ENCODE measurements at places on chromosomes 1 and 21.

DNA sequence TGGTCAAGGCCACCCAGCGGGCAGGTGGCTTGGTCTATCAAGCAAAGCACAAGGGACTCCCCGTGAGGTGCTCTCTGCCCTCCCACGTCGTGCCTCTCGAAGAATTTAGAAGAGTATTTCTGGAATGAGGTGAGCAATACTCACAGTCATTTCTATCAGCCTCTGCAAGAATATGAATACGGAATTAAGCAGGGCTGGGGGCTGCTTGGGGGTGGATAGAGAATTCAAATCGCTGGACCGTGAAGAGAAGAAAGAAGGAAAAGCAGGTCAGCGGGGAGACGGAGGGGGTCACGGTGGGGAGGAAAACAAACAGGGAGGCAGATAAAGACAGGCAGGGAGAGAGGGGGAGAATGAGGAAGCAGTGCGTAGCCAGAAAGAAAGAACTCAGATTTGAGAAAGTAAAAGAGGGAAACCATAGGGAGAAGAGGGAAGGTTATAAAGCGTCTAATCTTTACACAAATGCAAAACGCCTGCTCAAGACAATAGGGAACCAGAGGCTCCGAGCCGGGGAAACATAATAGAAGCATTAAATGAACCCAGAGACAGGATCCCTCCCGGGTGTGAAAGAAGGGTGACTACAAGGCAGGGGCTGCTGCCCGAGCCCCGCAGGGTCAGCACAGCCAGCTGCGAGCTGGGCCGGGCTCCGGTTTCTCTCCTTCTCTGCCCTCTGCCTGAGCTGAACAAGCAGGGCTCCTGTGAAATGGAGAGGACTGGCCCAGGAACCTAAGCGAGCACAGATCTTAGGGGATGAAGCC lies 2.1 kb upstream of the EDN2 start:
- no peak for DNase-seq

DNA sequence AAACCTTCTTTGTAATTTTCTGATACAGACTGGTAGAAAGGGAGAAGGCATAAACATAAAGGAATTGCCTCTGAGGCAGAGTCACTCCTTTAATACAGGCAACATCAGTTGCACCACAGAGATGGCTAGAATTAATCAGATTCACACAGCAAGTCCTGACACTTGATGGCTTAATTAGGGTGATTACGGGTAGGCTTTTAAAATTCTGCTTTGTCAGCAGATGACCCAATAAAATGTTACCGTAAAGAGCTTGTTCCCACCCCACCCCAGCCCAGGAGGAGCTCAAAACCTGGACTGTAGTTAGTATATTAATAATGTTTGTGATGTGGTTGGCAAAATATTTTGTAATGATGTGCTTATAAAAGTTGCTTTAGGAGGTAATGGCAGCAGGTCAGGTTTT lies 9.3 kb upstream of the BTG3 start:
- no peak for DNase-seq

- no peak for DNase-seq
Observed at GRCh38 chr1:226658546-226659125, 80.4 kb downstream of the ITPKB start.

GRCh38 chr21:44455524-44456213 lies 359 bp downstream of the LRRC3 start:
- no peak for DNase-seq

DNA sequence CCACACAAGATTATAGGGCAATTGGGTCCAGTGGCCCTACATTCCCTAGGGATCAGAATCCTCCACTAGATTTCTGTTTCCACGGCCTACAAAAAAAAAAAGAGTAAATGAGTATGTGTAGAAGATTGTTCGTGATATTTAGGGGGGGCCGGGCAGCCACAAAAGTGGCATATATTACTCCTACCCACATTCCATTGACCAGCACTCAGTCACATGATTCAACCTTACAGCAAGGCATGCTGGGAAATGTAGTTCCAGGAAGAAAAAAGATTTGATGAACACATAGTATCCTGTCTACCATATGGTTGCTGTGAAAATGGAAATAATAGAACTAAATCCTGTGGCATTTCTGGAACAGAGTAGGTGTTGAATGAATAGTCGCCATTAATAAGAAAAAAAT lies 43.4 kb upstream of the GJB5 start:
- no peak for DNase-seq

DNA sequence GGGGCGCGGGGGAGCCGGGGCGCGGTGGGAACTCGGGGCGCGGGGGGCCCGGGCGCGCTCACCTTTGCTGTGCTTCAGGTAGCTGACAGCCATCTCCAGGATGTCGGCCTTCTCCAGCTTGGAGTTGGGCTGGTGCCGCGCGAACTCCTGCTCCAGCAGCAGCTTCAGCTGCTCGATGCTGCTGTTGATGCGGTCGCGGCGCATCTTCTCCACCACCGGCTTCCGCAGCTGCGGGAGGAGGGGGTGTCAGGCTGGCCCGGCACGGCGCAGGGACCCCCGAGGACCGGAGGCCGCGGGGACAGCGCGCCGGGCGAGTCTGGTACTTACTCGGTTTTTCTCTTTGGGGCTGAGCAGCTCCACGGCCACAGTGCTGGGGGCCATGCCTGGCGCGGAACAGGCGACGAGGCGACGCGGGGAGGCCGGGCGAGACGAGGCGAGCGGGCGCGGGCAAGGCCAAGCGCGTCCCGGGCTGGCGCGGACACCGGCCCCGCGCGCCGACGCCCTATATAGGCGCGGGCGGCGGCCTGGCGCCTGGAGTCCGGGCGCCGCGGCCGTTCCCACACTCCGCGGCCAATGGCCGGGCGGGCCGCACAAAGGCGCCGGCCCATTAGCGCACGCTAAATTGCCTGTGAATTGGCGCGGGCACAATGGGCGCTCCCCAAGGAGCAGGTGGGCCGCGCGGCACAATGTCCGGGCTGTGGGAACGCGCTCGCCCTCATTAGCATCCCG lies at the start of gene HES5:
HES5 (minus strand) TSS at position 480 of the 729 bp plus-strand sequence; CDS start at position 381, 99 bp downstream.
- DNase-seq, result no peak

DNA sequence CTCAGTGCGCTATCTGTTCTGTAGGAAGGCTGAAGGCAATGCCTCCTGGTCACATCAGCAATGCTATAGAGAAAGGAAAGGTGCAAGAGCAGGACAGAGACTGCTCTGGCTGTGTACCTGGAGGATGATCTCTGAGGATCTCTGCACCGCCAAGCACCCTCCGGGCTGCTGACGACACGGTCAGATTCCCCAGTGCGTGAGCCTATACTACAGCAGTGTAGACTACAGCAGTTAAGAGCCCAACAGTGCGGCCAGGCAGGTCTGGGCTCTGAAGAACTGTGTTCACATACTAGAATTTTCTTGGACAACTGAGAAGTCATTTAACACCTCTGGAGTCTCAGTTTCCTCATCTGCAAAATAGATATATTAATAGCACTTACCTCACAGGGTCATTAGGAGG lies 39.9 kb downstream of the ITPKB start:
- no peak for DNase-seq

DNA sequence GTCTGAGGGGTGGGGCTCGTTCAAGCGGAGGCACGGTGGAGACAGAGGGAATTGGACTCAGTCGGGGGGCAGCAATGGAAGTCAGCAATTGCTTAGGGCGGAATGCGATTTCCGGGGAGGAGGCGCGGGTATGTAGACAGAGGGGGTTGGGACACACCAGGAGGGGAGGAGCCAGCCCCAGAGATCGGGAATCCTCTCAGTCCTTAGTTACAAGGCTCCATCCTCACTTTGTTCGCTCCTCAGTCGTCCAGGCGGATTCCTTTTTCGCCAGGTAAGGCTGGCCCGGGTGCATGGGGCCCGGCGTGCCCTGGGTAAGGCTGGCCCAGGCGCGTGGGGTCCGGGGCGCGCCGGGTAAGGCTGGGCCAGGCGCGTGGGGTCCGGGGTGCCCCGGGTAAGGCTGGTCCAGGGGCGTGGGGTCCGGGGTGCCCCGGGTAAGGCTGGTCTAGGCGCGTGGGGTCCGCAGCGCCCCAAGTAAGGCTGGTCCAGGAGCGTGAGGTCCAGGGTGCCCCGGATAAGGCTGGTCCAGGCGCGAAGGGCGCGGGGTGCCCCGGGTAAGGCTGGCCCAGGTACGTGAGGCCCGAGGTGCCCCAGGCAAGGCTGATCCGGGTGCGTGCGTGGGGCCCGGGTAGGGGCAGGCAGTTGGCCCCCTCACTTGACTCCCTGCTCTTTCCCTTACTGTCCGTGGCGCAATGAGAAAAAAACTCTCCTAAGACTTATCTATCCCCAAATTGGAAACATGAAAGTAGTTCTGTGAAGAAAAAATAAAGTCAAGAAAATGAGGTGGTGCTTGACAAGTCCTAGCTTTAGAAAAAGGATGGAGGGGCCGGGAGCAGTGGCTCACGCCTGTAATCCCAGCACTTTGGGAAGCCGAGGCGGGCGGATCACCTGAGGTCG lies at the start of gene L1TD1:
L1TD1 (plus strand) TSS at position 199 of the 894 bp plus-strand sequence. CDS start 11,780 bp downstream, outside the sequence.
- DNase-seq, result no peak

DNA sequence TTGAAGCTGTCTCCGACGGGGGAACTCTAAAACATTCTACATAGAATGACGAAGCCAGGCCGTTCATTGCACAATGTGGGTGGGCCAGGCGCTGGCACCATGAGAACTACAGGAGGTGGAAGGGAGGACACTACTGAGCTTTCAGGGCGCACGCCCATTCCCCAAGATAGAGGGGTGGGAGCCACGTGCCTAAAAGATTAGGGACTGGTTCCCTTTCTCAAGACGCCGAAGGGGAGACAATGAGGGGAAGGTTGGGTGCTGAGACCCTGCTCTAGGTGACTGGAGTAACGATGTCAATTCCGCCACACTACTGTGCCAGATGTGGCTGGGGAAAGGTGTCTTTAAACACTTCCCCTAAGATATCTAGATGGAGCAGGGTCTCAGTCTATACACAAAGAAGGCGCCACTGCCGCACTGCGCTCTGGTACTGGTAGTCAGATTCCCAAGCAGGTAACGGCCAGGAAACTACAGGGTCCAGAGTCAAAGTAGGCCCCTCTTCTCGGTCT lies 782 bp downstream of the CSDE1 start:
- no peak for DNase-seq

GRCh38 chr21:14543983-14544382 lies 2.1 kb downstream of the SAMSN1 start:
- no peak for DNase-seq

DNA sequence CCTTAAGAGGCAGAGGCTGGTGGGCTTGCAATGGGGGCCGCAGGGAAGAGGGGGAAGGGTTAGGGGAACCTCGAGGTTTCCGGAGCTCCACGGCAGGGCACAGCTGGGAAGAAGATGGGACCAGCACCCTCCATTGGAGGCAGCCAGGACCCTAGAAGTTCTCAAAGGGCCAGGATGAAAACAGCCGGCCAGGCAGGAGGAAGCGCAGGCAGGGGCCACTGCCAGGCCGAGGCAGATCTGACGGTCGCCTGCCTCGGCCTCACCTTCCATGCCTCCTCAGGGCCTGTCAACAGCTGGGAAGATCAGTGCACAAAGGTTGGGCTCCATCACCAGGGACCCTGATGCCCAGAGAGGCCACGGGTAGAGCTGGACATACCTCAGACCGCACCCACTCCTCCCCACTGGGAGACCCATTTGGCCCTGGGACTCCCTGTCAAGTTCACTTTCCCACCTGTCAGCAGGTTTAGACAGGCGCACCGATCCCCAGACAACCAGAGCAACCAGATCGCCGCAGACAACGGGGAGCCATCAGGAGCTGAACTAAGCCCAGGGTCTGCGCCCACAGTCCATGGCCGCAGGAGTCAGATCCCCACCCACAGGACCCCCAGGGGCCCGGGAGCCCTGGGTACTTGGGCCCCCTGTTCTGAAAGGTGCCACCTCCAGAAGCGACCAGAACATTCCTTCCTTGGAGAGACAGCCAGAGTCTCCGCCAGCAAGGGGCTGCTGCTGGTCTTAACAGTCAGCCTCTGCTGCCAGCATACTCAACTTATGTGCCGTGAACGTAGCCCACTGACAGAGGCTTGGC lies 2.2 kb downstream of the SLC19A1 start:
- no peak for DNase-seq

DNA sequence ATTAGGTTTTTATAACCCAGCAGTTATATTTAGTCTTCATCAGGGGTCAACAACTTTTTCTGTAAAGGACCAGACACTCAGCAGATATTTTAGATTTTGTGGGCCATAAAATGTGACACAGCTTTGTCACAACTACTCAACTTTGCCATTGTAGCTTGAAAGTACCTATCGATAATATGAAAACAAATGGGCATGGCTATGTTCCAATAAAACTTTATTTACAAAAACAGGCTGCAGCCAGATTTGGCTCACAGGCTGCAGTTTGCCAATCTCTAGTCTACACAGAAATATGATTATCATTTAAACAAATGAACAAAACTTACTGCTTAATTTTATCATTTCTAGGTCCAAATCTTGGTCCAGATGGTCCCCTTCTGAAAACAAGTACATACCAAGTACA lies 23.0 kb downstream of the VAMP4 start:
- DNase-seq, result no peak

DNA sequence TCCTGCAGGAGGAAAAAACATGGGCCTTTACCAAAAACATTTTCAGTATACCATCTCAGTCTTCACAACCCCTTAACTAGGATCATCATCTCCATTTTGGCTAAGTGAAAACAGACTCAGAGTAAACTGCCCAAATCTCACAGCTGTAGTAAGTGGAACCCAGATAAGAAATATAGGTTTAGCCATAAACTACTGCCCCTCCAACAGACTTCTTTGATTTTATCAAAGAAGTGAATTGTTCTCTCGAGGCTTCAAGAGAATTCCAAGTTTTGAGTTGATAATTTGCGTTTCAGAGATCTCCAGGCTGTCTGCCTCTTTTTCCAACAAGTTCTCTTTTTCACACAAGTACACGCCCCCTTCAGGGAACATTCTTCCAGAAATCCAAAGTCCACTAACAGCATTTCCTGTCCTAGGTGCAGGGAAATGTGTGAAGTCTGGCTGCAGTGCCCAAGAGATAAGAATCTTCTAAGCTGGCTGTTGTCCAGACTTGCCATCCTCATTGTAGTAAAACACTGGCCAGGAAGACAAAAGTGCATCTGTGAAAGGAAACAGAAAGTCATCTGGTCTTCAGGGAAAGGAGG lies 30.8 kb downstream of the RNF19B start:
- DNase-seq, result no peak

DNA sequence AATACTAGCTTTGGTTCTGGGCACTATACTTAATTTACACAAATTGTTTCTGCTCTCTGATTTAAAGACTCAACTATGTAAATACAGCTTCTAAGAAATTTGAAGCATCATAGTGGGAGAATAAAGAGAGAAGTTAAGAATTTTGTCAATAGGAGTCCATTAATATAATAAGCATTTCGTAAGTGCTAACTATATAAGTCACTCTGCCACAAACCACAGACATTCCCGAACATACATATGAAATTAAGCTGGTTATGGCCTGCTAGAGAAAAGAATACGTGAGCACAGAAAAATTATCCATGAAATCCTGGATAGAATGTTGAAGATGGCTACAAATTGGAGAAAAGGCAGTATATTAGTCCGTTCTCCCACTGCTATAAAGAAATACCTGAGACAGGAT lies 526.2 kb downstream of the MRPL39 start:
- DNase-seq, result no peak

Measured in T-helper 22 cell (primary cell).